ENCODE measurements at places on chromosomes 5 and 9.

GRCh38 chr5:140312791-140313189, 9.9 kb upstream of the PFDN1 start:
- ATAC-seq: no peak

DNA sequence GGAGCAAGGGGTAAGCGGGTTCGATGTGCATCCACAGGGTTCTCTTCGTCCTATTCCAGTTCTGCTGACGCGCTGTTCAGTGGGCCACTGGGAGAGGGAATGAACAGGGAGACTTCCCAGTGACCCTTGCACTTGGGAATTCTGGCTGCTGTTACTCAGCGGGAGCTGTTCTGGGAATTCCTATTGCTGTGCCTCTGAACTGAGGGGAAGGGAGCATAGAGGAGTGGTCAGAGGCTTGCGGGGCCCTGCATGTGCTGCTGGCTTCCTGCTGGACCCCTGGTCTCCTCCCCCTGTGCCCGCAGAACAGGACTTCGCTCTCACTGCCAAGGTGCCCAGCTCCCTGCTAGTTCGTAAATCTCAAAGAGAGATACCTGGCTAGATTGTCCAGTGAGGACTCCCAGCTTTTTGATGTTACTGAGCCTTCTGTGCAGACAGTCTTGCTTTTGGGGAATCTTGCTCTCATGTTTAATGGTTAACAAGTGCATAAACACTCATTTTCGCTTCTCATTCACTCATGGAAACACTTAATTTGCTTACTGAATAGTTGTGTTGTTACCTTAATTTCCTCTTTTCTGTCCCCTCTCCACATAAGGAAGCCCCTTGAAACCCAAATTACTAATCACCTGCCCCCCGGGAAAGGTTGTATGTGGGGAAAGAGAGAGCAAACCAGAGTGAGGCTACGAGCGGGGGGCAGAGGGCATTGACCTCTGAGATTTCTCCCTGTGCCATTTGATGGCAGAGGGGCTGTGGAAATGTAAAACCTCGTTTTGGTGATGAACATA, 5.9 kb downstream of the TRIO start:
- no peak for ATAC-seq

GRCh38 chr9:16343249-16344237, 526.9 kb downstream of the BNC2 start:
- no peak for ATAC-seq

DNA sequence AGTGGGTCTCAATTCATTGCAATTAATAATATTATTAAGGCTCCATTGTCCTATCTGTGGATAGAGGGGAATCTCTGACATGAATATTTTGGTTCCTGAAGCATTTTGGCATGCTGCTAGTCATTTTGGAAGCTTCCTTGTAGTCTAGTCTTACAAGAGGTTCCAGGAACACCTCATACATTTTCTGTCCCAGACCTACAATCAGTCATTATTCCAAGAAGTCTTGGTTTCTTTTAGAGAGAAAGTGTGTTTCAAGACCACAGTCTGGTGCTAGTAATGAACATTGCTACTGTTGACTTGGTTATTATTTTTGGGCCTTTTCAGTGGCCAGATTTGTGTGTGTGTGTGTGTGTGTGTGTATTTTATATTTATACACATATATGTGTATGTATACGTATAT, 98.9 kb downstream of the ERCC6L2 start:
- no peak for ATAC-seq

GRCh38 chr9:133113163-133113948, 7.7 kb downstream of the RALGDS start:
- ATAC-seq: no peak

DNA sequence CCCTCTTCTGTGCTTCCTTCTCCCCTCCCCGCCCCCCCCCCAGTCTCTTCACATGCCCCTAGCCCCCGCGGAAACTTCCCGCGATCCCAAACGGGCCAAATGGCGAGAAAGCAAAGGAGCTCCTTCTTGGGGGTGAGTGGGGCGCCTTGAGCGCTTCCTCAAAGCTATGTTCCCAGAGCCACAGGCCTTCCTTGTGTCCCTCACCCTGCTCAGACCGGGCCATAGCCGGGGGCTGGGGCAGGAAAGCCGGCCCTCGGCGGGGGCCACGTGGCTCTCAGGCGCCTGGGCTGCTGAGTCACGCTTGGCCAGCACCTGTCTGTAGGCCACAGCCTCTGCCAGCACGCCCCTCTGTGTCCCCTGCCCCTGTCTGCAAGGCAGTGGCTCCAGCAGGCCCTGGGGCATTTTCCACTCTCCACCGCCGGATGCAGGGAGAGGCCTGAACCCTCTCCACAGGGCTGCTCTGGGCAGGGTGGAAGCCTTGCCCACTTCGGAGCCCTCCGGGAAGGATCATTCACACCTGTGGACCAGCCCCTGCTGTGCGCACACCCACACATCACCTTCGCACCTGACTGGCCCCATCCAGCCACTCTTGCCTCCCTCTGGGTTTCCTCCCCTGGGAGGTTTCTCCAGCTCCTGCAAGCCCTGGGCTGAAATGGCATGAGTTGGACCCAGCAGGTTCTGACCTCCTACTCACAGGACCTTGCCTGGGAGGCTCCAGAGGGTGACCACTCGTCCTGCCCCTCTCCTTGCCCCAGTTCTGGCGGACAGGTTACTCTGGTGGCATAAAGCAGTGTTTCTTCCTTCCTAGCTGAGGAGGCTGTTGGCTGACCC, 1.2 kb upstream of the SQSTM1 start:
- peak; percentile 45 for ATAC-seq

GRCh38 chr5:3325201-3325971, 270.2 kb upstream of the IRX1 start:
- no peak for ATAC-seq

DNA sequence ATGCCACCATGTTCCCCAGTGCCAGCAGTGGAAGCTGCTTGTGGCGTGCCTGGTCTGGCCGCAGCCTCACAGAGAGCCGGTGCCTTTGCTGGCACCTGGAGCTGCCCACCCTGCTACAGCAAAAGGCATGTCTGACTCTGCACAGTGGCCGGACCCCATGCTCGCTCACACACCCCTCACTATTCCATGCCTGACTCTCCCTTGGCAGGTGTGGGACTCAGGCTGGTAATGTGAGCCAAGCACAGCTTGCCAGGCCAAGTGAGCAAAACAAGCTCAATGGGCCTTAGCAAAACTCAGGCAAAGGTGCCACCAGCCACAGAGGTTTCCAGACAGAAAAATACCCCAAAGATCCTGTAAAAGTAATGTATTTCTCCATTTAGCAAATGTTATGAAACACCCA, 15.5 kb downstream of the GNA14 start:
- no peak for ATAC-seq

- ATAC-seq: no peak
Observed at GRCh38 chr5:16869821-16870796, 66.0 kb downstream of the MYO10 start.

GRCh38 chr9:88221105-88221504, 82.8 kb upstream of the SPATA31C2 start:
- no peak for ATAC-seq

GRCh38 chr9:79616013-79616412, 44.2 kb downstream of the TLE4 start:
- ATAC-seq: no peak

GRCh38 chr5:104082754-104083153, 520.2 kb upstream of the NUDT12 start:
- no peak for ATAC-seq

- no peak for ATAC-seq
Observed at GRCh38 chr5:127612441-127613141, 36.3 kb upstream of the CTXN3 start.

- ATAC-seq: no peak
Observed at GRCh38 chr9:93958121-93958818, 3.1 kb upstream of the BARX1 start.

GRCh38 chr5:424301-425110, 18.5 kb upstream of the EXOC3 start:
- peak; percentile 85 for ATAC-seq

GRCh38 chr5:139474890-139475791, 4.3 kb downstream of the SMIM33 start:
- ATAC-seq: no peak

DNA sequence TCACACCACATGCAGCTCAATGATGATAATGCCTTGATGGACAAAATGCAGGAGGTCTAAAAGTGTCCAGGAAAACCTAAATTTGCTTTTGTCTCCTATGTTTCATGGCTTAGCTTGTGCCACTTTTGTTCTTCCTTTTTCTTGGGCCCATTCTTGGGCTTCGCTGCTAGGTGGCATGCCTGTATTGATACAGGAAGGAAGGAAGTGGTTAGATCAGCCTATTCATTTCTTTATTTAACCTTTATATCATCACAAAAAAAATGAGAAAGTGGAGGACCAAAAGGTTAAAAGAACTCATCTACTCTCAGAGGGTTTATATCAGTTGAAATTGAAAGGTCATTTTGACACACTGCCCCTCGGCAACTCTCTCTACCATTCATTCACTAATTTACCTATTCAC, 260.2 kb downstream of the ARHGAP26 start:
- ATAC-seq: peak; percentile 65

GRCh38 chr9:128550226-128550625, 2.2 kb upstream of the SPTAN1 start:
- ATAC-seq: no peak

DNA sequence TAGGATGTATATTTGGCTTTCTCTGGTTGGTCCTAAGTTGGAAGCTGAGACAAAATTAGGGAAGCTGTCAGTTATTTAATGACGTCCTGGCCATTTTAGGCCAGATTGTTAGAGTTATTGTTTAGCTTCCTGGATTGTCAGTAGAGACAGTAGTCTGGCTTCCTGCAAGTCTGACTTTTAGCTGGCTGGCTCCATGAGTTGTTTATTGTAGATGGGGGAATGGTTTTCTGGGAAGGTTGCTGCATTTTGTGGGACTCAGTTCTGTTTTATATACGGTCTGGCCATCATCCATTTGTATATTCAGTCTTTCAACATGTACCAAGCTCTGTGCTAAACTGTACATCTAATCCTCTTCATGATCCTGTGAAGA, 68.3 kb downstream of the SGCD start:
- ATAC-seq: no peak

- peak; percentile 34 for ATAC-seq
Observed at GRCh38 chr9:32218100-32218767, 166.2 kb upstream of the ACO1 start.

DNA sequence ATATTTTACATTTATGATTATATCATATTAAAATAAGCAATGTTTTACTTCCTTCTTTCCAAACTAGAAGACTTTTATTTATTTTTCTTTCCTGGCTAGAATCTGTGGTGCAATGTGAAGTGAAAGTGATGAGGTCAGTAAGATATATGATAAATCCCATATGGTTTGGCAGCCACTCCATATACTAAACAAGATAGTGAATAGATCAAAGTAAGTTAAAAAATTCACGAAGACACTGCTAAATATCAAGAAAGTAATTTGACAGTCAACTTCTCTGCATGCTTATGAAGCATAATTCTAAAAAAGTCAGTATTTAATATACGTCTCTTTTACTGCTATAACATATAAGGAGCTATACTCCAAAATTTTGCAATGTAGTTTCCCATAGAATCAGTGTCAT, 972.8 kb downstream of the DTWD2 start:
- ATAC-seq: no peak

GRCh38 chr5:135864503-135865435, 30.3 kb downstream of the SLC25A48 start:
- ATAC-seq: no peak

DNA sequence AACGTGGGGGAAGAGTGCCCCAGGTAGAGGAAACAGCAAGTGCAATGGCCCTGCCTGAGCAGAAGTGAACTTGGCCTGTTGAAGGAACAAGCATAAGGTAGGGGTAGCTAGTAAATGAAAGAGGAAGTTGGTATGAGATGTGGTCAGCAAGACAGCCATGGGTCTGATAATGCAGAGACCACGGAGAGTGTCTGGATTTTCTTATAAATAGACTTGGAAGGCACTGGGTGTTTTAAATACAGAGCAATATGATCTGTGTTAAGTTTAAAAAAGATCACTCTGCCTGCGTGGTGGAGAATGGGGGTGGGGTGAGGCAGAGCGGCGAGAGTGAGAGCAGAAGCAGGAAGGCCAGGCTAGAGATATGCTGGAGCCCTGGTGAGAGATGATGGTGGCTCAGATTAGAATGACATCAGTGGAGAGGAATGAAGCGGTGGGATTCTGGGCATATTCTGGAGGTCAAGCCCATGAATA, 4.2 kb downstream of the ADAM19 start:
- peak; percentile 93 for ATAC-seq

- ATAC-seq: peak; percentile 13
Observed at GRCh38 chr5:123304777-123305316, 118.4 kb downstream of the CEP120 start.

GRCh38 chr5:67129768-67130167, 66.8 kb downstream of the CD180 start:
- ATAC-seq: no peak

DNA sequence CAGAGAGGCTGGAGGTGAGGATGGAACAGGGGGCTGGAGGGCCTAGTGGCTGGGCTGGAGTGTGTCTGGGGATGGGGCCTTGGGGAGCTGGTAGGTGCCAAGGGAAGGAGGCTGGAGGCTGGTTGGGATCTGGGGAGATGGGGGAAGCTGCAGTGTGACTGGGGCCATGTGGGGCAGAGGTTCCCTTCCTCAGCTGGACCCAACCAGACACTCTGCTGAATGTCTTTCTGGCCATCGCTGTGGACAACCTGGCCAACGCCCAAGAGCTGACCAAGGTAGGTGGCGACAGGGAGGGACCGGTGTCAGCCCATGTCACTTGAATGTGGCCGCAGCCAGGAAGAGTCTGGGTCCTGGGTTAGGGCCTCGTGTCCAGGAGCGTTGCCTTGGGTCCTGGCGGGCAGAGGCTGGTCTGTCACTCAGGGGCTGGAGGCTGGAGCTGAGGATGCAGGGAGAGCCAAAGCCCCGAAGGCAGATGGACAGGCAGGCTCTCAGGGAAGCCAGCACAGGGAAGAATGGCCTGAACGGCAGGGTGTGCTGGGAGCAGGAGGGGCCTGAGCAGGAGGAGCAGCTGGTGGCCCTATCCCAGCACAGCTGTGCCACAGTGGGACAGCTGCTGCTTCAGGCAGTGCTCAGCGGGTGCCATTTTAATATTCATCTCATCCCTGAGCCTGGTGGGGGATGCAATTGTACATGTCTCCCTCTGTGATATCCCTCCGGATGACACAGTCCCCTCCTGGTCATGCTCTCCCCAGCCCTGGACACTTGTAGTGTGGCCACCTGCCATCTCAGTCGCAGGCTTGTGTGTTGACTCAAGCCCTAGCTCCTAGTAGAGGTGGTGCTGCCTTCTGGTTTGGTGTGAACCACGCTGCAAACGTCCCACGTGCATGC, 132.5 kb downstream of the CACNA1B start:
- ATAC-seq: no peak

- no peak for ATAC-seq
Observed at GRCh38 chr9:20921362-20921761, 110.1 kb downstream of the HACD4 start.
